ENCODE measurements at places on chromosomes 11 and 22.

DNA sequence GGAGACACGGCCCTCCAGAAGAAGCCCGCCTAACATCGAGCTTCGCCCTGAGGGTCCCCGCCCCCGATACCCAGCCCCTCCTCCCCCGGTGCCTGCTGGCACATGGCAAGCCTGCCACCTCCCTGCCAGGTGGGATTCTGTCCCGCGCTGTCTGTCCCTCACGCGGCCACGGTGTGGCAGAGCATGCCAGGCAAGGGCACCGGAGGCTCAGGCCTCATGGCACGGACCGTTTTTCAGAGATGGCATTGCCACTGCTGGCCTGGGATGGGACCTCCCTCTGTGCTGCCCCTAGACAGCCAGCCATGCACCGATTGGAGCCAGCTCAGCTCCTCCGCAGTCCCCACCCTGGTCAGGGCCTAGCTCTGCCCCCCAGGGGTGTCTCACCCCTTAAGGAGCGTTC is 19.4 kb downstream of the MRPL23 start:
- no peak for DNase-seq

- no peak for DNase-seq
These were observed 53.4 kb downstream of the SLC1A2 start for GRCh38 chr11:35365961-35366360.

DNA sequence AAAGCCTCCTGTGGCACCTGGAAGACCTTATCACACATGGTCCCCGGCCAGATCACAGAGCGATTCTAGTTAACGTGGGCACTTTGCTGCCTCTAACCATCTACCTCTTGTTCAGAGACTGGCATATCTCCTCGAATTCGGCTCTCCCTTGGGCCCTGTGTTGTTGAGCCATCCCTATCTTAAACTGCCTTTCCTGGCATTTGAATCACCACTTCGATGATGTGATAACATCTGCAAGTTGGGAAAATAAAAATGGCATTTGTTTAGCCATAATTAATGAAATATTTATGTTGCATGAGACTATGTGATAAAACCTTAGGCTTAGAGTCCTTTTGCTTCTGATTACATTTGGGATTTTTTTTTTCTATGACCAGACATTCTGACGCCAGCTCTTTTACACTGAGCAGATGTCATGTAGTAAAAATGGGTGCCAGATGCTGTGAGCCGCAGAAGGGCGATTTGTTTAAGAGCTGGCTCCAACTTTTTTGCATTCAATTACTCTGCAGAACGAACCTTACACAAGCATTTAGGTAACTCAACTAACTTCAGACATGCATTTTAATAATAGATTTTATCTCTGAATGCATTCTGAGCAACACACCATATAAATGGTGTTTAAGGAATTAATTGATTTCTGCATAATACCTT is 58.5 kb upstream of the PARVA start:
- DNase-seq, result no peak

DNA sequence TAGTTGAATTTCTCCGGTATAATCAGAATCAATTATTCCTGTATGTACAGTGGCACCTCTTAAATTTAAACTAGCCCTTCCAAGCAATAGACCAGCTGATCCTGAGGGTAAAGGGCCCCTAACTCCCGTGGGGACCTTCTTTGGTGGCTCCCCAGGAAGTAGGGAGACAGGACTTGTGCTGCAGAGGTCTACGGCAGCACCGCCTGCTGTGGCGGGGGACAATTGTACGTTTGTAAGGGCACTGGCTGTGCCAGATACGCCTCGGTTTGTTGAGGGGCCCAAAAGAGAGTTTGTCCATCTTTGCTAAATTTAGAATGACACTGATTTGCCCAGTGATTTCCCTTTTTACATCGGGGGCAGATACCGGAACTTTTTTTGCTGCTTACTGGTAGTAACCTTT is 5.9 kb upstream of the DNAJB13 start:
- no peak for DNase-seq

- DNase-seq, result no peak
These were observed 645 bp downstream of the RTCB start for GRCh38 chr22:32411402-32411801.

DNA sequence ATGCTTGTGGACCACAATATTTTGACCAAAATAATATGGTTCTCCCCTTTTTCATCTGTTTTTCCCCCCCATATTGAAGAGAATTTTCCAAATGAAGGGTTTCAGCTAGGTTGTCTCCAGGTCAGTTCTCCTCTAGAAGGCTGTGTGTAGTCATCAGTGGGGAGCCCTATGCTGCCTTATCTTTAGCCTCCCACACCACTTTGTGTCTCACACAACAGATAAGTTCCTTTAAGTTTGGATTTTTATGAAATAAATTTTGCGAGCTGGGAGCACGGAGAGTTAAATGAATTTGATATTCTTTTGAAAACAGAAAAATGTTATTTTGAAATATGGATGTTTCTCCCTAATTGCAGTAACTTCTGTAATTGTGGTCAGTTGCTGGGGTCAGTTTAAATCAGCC is 28.9 kb downstream of the PAX6 start:
- no peak for DNase-seq

DNA sequence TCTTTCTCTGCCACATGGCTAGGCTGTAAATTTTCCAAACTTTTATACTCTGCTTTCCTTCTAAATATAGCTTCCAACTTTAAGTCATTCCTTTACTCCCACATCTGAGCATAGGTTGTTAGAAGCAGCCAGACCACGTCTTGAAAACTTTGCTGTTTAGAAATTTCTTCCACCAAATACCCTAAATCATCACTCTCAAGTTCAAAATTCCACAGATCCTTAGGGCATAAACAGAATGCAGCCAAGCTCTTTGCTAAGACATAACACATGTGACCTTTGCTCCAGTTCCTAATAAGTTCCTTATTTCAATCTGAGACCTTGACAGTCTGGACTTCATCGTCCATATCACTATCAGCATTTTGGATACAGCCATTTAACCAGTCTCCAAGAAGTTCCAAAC is 749.9 kb downstream of the METTL15 start:
- DNase-seq, result no peak

GRCh38 chr11:119168471-119169281 is at the start of gene NLRX1:
TSS of gene NLRX1 (plus strand) at chr11:119168725. CDS start at chr11:119171404, 2,679 bp downstream.
- DNase-seq, result peak; percentile 54

- no peak for DNase-seq
These were observed 4.3 kb upstream of the ACR start for GRCh38 chr22:50733521-50734342.

- no peak for DNase-seq
These were observed 331.8 kb downstream of the FAT3 start for GRCh38 chr11:92556431-92556830.

- no peak for DNase-seq
These were observed 77.7 kb downstream of the CABIN1 start for GRCh38 chr22:24088816-24089215.

DNA sequence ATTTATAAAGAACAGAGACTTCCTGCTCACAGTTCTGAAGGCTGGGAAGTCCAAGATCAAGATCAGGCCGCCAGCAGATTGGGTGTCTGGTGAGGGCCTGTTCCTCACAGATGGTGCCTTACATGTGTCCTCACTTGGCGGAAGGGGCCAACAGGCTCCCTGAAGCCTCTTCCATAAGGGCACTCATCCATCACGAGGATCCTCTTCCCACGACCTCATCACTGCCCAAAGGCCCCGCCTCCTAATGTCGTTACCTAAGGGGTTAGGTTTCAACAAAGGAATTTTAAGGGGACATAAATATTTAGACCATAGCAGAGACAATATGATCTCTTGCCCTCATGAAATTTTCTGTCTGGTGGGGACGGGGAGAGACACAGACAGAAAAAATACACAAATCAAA is 18.6 kb downstream of the TP53AIP1 start:
- DNase-seq, result no peak

- no peak for DNase-seq
These were observed 7.8 kb upstream of the NAA40 start for GRCh38 chr11:63931045-63931444.

DNA sequence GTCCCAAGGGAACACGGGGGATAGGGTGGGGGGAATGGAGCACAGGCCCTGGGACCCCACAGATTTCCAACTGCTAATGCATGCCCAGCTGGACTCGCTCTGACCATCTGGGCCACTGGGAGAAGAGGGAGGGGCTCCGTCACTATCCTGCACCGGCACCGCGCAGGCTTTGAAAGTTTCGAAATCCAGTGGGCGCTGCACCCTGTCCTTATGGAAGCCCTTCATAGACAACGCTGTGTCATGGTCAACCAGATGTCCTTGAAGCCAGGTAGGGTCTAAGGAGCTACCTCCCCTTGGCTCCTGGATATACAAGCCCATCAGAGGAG is 30.1 kb downstream of the LRRC10B start:
- DNase-seq, result no peak

GRCh38 chr11:57483562-57483918 is 23.2 kb downstream of the RTN4RL2 start:
- no peak for DNase-seq

DNA sequence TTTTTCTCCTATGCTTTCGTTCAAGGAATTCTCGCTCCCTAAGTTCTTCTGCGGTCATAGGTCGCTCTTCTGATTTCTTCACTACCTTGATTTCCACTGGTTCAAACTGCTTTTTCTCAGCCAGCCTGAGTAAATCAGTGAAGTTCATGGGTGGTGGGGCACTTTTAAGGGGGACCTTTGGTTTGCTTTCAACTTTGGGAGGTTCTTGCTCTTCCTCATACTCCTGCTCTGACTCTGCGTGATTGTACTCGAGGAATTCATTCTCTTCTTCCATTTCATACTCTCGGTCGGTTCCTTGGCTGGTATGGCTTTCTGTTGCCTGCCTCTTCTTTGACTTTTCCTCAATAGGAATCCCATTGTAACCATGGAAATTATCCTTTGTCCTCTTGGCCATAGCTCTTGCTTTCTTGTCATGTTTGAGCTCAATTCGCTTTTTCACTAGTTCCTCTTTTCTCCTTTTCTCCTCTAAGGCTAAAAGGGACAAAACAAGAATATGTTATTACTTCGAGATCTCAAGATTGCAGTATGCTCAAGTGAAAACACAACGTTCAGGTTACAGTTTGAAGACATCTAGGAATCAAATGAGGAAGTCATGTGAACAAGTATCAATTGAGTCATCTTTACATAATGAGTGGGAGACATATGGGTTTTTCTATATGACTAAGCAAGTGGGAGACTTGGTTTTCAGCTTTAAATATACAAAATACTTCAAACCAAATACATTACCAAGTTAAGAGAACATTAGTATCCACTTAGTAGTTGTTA is 16.2 kb downstream of the MISFA start:
- DNase-seq, result no peak

- DNase-seq, result no peak
These were observed 104.7 kb downstream of the ETS1 start for GRCh38 chr11:128482512-128483191.

GRCh38 chr11:27718863-27719545 is 18.7 kb upstream of the BDNF start:
- no peak for DNase-seq

- DNase-seq, result no peak
These were observed 116.6 kb upstream of the OR4B1 start for GRCh38 chr11:48099916-48100446.

GRCh38 chr11:112219476-112220232 is 6.6 kb upstream of the PTS start:
- no peak for DNase-seq

DNA sequence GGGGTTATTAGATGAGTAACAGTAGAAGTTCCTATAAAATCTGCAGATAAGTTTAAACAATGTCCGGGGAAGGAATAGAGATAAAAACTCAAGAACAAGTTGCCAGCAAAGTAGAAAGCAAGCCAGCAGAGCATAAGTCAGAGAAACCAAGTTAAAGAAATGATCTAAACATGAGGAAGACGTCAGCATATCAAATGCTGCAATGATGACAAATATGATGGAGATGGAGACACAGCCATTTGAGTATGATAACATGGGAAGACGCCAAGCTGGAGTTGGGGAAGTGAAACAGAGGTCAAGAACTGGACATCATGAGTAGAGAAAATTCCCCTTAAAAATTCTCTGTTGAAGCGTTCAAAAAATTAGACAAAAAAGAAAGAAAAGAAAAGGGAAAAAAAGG is 571.5 kb downstream of the CNTN5 start:
- DNase-seq, result no peak

GRCh38 chr11:121869478-121869877 is 246.5 kb downstream of the BLID start:
- DNase-seq, result no peak

DNA sequence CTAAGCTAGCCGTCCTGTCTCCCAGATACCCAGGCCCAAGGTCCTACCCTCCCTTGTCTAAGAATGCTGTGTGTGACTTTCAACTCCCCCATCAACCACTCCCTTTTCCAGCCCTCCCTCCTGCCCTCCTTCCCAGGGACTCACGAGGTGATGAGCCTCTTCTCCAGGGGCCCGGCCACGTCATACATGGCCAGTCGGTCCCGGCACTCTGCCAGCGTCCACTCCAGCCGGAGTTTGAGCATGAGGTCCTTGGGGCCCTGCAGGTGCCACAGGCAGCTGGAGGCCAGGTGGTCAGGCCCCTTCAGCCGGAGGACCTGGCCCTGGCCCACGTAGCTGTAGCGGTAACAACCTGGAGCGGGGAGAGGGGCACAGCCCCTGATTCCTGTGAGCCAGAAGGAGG is 20.1 kb downstream of the TMPRSS6 start:
- DNase-seq, result no peak

DNA sequence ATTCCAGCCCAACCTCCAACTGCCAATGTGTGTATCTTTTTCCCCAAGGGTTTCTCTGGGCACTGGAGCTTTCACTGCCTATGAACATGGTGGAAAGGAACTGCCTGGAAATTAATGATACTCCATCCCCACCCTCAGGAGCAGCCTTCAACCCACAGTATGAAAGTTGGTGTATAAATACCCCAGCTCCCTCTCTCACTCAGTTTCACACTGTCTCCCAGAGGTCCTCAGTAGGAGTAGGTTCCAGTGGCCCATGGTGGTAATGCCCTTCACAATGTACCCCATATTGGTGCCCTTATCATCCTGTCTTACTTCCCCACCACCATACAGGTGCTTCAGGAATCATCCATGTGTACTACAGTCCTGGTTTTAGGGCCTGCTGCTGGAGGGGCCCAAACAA is 462.6 kb downstream of the MIAT start:
- no peak for DNase-seq

DNA sequence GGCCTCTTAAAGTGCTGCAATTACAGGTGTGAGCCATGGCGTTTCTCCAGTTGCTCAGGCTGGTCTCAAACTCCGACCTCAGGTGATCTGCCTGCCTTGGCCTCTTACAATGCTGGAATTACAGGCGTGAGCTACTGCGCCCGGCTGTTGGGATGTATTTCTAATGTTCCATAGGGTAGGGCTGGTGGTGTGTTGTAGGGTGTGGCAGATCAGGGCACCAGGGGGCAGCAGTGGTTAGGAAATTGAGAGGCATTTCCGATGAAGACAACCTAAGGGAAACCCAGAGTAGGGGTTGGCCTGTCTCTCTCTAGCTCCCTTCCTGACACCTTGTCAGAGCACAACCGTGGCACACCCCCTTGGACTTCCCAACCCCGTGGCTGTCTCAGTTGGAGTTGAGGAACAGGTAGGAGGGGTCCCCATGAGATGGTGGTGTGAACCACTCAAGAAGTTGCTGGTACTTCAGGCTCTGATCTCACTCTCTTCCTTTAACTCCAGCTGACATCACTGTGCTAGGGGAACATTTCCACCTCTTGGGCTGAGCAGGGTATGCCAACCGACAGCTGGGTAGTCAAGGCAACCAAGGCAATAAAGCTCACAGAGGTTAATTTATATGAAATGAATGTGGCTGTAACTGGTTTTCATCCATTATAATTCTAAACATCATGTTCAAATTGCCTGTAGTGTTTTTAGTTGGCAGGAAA is 33.0 kb downstream of the YWHAH start:
- DNase-seq, result no peak

GRCh38 chr11:29963796-29964195 is 53.0 kb downstream of the KCNA4 start:
- no peak for DNase-seq

Measured in left renal cortex interstitium (tissue), 4 donors.